Renal pelvis (tissue), 12 donors: ENCODE measurements at places on chromosomes 1 and 21. TPM values are rescaled to one million over a fixed set of nuclear protein-coding genes. Genes with fewer than 3 reads are reported as not detected.

Gene ELF3
- 53.4 TPM for polyA plus RNA-seq

Gene RNF207
- 39.7 TPM for polyA plus RNA-seq

Gene IL6R
- polyA plus RNA-seq = 11.0 TPM

- no peak for DNase-seq
Observed at GRCh38 chr1:162230096-162230495, 146.6 kb downstream of the SPATA46 start.

- no peak for DNase-seq
Observed at GRCh38 chr1:154773551-154773950, 96.5 kb downstream of the KCNN3 start.

DNA sequence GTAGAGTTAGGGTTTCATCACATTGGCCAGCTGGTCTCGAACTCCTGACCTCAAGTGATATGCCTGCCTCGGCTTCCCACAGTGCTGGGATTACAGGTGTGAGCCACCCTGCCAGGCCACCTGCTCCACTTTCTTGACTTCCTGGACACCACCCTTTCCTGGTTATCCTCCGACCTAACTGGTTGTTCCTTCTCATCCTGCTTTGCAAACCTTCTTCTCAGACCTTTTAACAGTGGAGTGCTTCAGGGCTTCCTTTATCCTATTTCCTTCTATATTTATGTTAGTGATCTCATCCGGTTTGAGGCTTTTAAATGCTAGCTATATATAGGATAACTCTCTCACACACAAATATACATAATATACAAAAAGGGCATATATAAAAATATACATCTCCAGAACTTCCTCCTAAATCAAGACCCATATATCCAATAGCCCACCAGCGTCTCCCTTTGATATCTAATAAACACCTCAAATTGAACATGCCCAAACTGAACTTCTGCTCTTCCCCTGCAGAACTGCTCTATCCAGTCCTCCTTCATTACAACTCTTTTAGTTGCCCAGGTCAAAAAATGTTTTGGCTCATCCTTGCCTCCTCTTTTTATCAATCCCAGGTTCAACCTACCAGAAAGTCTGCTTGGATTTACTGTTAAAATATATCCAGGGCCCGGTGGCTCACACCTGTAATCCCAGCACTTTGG, 19.5 kb upstream of the UQCRHL start:
- DNase-seq = no peak

DNA sequence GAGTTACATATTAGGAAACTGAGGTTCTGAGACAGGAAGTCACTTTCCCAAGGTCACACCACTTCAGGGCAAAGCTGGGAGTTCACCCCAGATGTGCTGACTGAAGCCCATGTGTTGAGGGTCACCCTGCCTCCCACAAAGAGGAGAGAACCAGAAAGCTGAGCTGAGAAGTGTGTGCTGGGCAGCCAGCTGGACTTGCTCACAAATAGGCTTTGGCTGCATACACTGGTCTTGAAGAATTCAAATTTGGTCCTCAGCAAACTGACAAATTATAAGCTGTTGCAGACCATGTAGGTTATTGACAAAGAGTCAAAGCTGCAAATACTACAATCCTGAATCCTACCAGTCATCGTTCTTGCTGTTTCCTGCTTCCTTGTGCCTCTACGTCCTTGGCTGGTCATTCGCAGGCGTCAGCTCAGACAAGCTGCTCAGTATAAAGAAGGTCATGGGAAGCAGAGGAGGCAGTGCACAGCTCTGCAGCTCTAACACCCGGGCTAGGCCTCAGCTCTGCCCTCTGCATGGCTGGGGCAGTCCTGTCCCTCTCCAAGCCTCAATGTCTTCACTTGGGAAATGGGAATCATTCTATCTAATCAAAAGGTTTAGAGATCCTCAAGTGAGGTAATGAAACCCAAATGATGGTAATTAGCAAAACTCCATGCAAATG, 40.0 kb downstream of the CDCP2 start:
- DNase-seq = no peak
